ENCODE measurements at places on chromosomes 11 and 22.

DNA sequence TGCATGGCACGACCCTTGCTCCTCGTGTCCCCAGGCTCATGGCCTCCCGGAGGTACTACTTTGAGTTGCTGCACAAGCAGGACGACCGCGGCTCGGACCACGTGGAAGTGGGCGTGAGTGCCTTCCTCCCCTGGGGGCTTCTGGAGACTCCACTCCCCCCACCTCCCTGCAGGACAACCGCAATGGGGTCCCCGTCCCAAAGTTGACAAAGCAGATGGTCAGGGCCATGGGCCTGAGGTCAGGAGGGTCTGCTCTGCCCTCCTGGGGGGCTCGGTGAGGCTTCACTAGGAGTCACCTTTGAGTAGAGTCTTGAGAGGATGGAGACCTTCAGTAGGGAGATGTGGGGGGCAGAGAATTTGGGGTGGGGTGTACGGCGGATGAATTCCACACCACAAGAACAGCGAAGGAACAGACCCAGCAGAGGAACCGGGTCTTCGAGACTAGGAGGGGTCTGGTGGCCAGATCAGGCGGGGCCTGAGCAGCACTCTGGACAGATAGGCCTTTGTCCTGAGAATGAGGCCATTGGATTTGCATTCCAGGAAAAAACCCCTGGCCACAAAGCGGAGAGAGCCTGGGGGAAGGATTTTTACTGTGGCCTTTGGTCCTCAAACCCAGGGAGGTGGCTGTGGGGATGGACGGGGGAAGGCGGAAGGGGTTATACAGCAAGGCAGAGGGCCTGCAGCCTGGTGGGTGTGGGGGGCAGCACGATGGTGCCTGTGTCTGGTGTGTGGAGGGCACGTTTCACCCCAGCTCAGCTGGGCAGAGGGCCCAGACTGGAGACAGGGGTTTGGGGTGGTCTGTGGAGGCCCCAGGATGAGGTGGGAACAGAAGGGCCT, 4.6 kb downstream of the B4GALNT4 start:
- DNase-seq = no peak

GRCh38 chr11:117284053-117284452, 7.1 kb upstream of the BACE1-AS start:
- DNase-seq = no peak

DNA sequence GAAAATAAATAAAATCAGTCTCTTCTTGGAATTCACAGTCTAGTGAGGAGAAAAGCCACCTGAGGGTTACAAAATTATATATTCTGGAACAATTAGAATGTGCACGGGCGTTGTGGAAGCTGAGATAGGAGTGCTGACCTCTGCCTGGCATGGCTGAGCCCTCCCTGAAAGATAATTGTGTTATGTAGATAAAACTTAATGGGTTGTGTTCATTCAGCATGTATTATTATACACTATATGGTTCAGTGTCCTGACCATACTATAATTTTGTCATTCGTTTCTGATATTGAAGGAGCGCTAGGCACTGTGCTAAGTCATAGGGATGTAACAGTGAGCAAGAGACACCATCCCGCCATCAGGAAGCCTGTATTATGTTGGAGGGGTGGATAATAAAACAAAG, 3.7 kb downstream of the ACAT1 start:
- DNase-seq = no peak

DNA sequence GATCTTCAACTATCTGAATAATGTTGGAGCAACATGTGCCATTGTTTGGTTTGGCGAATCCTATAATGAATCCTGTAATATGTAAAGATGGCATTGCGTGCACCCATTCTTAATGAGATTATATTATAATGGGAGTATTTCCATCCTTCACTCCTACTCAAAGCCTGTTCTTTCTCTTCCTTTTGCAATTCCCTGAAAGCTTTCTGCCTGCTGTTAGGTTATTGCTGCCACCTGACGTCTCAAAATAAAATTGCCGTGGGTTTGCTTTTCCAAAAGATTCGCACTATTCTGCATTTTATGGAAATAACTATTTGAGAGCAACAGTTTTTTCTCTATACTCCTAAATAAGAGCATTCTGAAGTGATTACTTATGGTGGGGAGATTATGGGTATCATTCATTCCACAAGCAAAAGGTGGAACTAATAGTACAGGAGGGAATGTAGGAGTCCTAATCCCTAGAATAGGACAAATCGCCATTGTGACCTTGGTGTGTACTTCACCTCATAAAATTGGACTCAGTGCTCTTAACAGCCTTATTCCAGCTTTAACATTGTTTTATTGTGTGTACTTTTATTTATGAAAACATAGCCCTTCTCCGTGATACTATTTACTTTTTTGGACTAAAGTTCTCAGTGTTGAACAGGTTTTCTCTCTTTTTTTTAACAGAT, 69.6 kb upstream of the ALKBH3 start:
- no peak for DNase-seq

DNA sequence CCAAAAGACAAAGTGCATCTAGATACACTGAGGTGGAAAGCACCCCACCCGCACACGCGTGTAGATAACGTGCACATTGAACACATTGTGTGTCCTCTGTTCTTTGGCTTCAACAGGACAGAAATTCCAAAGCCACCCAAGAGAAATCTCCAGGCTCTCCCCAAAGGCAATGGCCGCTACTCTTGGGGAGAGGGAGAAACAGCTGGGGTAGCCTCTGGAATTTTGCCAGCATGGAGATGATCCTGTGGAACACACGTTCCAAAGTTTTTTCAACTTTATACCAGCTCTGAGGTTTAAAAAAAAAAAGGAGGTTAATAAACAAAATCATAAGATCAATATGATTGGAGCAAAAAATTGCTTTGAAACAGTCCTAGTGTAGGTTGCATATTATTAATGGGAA, 63.0 kb upstream of the CD82 start:
- DNase-seq = no peak

DNA sequence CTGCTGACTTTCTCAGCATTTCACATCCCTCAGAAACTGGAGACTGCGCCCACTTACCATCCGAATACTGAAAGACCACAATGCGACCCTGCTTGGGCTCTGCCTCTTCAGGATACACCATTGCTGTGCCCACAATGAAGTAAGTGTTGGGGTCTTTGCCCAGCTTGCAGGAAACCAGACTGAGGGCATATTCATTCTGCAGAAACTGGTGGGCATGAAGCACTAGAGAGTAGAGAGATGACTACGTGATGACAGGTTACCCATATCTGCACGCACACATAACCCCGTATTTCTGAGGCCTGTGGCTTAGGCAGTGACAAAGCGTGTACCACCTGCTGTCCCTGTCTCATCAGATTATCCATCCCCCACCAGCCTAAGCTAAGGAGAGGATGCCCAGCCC, 14.6 kb upstream of the VWCE start:
- no peak for DNase-seq

- no peak for DNase-seq
Observed at GRCh38 chr11:100630898-100631297, 56.2 kb upstream of the ARHGAP42 start.

DNA sequence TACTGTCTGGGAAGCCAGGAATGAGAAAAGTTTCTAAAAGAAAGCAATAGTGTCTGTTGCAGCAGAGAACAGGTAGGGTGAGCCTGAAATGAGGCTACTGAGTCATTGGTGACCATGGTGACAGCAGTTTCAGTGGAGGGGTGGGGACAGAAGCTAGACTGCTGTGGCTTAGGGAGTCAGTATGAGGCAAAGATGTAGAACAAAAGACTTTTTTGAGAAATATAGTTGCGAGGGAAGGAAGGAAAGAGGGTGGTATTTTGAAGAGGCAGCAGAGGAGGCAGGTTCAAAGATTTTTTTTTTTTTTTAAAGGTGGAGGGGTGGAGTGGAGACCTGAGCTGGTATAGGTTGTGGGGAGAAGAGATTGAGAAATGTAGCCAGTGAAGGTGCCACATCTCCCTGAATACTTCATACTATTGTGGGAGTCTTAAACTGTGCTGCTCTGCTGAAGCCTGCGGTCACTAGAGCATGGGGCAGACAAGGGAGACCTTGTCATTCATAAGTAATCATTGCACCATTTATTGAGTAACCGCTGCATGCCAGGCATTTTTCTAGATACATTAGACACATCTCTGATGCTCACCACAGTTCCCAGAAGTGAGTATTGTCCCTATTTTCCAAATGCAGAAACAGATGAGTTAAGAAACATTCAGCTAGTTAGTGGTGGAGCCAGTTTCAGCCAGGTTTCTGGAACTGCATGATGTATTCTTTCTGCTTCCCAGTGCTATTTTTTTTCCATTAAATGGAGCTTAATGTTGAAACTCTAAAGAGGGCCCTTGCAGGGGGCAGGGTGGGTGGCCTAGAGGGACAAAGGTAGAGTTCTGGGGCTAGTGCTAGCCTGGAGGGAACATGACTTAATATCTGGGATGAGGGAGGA, 49.9 kb downstream of the STIM1 start:
- peak; percentile 89 for DNase-seq

Measured in HS-5 (cell line).